Ovary (tissue), 10 donors: ENCODE measurements at places on chromosomes 12 and 14. TPM values are rescaled to one million over a fixed set of nuclear protein-coding genes. Genes with fewer than 3 reads are reported as not detected.

- DNase-seq = no peak
Measured at GRCh38 chr14:21078726-21079125, 8.6 kb downstream of the ARHGEF40 start.

DNA sequence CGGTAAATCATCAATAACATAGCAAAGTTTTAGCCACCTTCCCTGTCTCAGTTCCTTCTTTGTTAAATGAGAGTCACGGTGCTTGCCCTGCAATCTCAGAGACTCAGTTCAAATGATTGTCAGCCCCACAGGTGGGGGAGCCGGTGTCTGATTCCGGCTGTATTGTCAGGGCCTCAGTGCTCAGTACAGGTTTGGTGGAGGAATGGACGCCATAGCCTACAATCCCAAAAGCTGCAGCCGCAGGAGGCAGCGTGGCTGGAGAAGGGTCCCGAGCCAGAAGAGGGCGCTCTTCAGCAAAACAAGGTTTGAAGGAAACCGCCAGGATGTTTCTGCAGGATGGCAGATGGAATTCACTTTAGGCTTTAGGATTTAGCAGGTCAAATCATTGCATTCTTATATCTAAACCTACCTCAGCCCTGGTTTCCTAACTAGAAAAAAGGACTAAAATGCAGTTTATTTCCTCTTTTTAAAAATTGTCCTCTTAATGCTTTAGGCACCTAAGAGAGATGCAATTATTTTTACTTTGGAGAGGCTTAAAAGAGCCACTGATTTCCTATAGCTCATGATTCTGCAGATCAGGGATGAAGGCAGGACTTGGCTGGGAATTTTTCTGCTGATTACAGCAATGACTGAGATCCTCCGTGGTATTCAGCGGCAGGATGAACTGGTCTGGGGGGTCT lies 29.2 kb downstream of the FOS start:
- peak; percentile 89 for DNase-seq

The SYT1 gene
- 11.0 TPM for polyA plus RNA-seq

The GSC gene
- polyA plus RNA-seq = 0.15 TPM

The CCER1 gene
- not detected for polyA plus RNA-seq

The KRT85 gene
- polyA plus RNA-seq = not detected
